ENCODE measurements at places on chromosomes 2 and 18.
A peak's percentile ranks its signal among the peaks of the same experiment; 100 is the strongest.

- DNase-seq, result peak; percentile 70
Observed at GRCh38 chr2:101883860-101884259, 107.9 kb upstream of the IL1R2 start.

GRCh38 chr2:99691926-99692325 is 202.1 kb upstream of the REV1 start:
- DNase-seq, result no peak

GRCh38 chr2:168515502-168515901 is 59.4 kb downstream of the CERS6 start:
- peak; percentile 94 for DNase-seq

DNA sequence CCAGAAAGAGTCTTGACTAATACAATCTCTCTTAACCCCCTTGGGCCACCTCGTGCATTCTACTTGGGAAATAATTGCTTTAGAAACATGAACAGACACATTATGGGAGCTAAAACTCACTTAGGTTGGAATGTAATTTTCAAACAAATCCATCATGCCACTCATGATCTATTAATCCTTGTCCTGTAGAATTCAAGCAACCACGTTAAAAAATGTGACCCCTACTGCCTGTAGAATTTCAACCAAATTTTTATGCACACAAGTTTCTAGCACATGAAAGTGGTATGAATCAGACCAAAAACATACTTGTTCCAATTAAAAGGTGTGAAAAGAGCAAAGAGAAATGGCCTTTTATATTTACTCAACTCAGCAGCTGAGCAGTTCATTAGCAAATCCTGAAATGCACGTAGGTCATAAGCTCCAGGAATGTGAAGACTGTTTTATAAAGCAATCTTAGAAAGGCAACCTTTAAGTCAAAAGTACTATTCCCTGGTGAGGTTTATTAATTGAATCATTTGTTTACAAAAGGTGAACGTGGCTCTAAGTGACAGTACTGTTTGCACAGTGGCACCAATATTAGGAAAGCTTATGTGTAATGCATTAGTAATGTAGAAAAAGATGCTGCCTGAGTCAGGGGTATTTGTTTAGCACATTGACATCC is 459.4 kb upstream of the UBE2E3 start:
- peak; percentile 69 for DNase-seq

DNA sequence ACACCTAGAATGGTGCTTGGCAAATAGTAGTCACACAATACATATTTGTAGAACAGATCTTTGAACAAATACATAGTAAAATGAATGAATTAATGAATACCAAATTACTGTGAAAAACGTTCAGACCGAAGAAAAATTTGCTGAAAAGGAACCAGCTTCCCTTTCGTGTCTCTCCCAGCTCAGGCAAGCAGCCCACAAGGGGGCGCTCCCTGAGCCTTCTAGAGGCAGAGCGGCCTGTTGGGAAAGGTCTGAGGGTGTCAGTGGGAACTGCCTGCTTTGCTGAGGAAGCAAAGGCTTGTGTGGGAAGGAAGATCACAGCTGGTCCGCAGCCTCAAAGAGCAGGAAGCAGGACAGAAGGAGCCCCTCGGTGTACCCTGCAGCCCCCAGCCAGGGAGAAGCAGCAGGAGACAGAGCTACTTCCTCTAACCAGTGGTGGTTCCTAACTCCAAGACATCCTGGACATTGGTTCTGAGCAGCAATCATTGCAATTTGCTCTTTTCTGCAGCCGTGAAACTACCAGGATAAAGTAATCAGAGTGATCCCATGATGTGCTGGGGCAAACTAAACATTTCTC is 231.1 kb downstream of the ANKRD30B start:
- no peak for DNase-seq

DNA sequence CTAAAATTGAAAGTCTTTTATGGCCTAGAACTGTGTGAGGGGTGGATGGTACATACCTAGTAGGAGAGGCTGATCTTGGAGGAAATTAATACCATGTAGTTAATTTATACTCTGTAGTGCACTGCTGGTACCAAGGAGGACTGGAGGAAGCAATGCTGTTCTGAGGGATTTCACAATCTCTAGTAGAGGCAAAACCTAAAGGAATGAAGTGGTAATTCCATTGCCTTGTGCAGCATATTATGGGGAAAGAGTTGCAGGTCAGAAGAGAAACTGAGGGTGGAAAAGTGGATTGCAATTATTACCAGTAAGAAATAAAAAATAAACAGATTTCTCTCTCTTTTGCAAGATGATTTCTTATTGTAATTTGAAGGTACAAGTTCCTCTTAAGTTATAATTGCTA is 2.2 kb downstream of the ABI2 start:
- peak; percentile 65 for DNase-seq

- no peak for DNase-seq
Observed at GRCh38 chr2:126643431-126643830, 12.5 kb upstream of the GYPC start.

GRCh38 chr2:66897181-66897580 is 462.3 kb downstream of the MEIS1 start:
- DNase-seq, result peak; percentile 95

DNA sequence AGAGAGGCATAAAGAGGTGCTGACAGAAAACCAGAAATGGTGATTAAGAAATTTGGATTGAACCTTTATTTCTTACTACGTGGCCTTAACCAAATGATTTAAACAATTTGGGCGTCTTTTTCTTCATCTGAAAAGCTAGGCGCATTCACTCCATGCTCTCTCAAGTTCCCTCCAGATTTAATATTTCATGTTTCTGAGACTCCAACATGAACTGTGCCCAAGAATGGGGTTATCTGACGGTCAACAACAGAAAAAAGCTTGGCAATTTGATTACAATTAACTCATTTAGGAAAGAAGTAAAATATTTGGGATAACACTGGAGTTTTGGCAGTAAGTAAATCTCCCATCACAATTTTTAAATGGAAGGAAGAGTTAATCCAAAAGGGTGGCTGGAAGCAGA is 345.4 kb downstream of the ARHGAP15 start:
- DNase-seq, result no peak

GRCh38 chr18:11052800-11053199 is 96.6 kb downstream of the PIEZO2 start:
- DNase-seq, result no peak

DNA sequence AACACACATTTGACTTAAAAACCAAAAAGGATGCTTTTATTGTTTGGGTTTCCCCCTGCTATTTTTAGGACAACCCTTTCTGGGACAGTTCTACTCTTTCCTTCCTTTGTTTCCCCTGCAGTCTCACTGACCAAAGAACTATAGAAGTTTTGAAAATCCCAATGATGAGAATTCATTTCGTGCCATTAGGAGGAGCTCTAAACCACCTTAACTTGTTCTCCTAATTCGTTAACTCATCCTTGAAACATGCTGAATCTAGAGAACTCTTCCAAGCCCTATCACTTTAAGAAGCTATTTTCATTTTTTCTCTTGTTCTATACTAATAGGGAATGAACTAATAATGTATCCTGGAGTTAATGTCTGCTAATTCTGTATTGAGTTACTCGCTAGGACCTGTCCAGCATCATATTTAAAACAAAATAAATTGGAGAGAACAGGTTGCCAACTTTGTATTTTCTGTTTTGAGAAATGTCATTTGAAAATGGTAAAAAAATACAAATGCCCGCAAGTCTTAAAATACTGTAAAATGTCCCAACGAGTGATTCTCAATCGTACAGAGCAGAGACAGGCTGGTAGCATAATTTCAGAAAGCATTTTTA is 62.9 kb downstream of the AFTPH start:
- peak; percentile 67 for DNase-seq

DNA sequence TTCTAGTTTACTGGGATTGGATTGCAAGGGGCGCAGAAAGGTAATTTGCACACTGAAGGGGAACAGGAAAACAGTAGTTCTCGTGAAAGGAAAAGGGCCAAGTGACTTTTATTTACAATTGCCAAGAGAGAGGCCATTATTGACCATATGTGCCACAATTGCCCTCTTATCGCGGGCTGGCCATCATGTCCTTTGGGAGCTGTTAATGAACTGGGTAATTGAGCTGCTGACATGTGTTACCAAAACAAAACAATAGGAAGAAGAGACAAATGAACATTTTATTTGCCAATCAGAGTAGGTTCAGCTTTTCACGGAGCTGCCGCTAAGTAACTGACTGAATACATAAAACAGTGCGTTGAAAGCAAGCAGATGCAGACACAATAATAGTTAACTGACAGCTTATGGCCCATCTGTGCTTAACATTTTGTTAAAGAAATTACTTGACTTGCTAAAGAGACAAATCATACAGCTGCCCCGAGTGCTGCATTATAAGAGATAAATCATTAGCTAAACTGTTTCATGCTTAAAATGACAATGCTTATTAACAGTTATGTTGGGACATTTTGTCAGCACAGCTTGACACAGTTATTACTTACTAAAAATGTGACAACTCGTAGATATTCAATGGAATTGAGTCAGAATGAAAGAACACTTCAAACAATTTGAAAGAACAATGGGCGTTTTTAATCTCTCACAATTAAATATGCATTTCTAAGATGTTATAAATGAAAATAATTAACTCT is 57.5 kb downstream of the PAX3 start:
- no peak for DNase-seq

GRCh38 chr2:11655495-11655894 is 14.5 kb downstream of the NTSR2 start:
- peak; percentile 13 for DNase-seq

DNA sequence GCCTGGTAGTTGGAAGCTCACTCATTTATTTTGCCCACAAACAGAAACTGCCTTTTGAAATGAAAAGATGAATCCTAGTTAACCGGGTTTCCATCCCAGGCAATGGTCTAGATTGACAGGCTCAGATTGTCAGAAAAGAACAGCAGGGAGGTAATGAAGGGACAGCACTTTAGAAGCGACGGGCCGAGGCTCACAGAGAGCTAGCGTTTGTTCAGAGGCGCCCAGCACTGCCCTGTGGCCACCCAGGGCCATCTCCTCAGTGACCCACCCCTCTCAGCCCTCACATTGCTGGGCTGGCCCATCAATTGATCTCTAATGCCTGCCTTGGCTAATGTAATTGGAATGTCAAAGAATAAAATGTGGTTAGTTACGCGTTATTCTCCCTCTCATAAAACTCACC is 304.8 kb downstream of the CDCA7 start:
- DNase-seq, result no peak

- peak; percentile 12 for DNase-seq
Observed at GRCh38 chr2:6181926-6182325, 489.7 kb downstream of the SOX11 start.

- DNase-seq, result peak; percentile 54
Observed at GRCh38 chr2:220585241-220585640, 957.8 kb downstream of the SLC4A3 start.

- DNase-seq, result no peak
Observed at GRCh38 chr2:10914272-10914693, 2.5 kb downstream of the KCNF1 start.

DNA sequence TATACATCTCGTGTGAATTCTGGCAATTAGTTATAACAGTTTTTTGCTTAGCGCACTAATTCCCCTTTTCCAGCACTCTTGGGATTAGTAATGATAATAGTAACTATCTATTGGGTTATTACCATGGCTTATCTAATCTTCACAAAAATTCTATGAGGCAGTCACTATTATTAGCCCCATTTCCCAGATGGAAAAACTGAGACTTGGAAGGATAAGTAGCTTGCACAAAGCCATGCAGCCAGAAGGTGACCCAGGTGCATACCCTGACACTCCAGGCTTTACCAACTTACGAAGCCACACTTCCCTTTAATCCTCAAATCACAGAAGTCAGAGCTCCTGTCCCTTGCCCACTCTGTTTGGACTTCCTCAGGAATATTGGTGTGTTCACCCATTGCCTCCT is 156.8 kb downstream of the CYP26B1 start:
- no peak for DNase-seq

GRCh38 chr2:27893006-27893405 is 2.5 kb downstream of the BABAM2 start:
- no peak for DNase-seq

GRCh38 chr2:197804758-197805714 is 643 bp downstream of the PLCL1 start:
- DNase-seq, result peak; percentile 14

DNA sequence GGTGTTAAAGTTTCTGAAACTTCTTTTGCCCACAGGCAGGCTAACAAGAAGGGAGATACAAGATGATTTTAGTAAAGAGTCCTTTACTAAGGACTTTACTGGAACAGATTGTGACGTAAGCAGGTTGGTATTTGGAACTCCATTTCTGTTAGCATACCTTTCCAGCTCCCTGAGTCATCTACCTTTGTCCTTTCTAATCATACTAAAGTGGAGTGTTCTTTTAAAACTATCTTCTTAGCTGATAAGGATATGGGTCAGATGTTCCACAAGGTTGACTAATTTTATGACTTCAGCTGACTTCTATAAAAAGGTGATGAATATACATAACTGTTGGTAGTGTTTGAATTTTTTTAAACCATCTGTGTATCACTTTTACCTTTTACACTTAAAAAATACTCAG is 21.1 kb downstream of the UGP2 start:
- peak; percentile 41 for DNase-seq
